ENCODE measurements at places on chromosomes 5 and 9.
A peak's percentile ranks its signal among the peaks of the same experiment; 100 is the strongest.

DNA sequence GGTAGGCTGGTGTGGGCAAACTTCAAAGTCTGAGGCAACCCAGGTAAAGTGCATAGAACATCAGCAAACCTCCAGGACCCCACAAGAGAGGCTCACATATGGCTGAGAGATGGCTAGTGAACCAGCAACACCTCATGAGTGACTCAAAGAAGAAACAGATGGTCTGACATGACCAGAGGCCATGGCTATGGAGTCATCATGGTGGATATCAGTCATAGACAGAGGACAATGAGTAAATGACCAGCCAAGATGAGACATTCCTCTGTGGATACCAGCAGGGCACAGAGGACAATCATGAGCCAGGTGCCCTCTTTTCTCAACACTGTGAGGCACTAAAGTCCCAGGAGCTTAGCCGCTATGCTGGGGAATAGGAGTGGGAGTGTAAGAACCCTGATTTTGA is 180.8 kb downstream of the RASEF start:
- DNase-seq = no peak

- DNase-seq = peak; percentile 52
Observed at GRCh38 chr9:128420651-128421481, at the start of gene CERCAM. Gene CERCAM, plus strand, starts transcription at chr9:128420857. Its CDS starts 21 bp downstream, at chr9:128420878.

DNA sequence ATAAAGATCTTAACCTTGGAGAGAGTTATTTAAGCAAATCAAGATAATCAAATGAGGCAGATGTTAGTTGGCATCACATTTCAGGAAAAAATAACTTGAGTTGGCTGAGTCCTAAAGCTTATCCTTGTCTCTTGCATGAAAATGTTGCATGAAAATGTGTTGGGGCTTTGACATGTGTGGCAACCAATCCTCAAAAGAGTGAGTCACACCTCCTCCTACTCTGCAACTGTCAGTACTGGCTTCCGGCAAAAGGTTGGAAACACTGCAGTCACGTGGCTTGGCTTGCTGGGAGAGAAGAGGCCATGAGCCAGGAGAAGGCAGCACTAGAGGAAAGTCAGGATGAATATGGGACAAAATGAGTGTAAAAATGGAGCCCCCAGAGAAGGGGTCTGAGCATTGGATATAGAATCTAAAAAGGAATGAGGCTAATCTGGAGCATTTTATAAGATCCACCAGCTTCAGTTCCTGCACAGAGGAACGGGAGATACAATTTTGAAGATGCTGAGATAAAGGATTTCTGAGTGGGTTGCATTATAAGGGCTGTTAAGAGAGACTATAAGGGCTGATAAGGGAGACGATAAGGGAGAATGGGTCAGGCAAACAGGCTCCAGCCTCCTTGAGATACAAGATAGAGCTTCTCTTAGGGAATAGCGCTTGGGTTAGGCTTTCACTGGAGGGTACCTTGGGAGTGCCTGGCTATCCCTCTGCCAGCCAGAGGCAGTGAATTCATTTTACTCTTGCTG is 43.1 kb downstream of the SPATA31D1 start:
- peak; percentile 84 for DNase-seq

- DNase-seq = peak; percentile 48
Observed at GRCh38 chr9:127903557-127904475, 4.4 kb upstream of the ST6GALNAC6 start.

GRCh38 chr9:106726070-106726815 is 136.7 kb upstream of the ZNF462 start:
- peak; percentile 46 for DNase-seq

DNA sequence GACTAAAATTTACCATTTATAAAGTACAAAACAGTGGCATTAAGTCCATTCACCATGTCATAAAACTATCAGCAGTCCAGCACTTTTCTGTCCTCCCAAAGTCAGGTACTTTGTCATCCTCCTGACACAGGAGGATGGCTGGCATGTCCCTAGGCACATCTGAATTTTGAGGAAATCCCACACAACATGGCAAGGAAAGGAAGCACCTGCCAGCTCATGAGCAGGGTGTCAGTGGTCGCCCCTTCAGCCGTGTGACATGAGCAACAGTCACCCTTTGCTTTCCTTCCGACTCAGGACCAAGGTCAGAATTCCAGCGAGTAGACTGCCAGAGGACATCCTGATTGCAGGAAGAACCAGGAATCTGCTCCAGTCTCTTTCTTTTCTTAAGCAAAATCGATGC is 77.1 kb downstream of the PPARGC1B start:
- DNase-seq = no peak

Data from cardiac fibroblast (primary cell).